ENCODE measurements at places on chromosomes 13 and 19.

GRCh38 chr13:102970542-102970941 lies 95.7 kb downstream of the SLC10A2 start:
- DNase-seq: no peak

DNA sequence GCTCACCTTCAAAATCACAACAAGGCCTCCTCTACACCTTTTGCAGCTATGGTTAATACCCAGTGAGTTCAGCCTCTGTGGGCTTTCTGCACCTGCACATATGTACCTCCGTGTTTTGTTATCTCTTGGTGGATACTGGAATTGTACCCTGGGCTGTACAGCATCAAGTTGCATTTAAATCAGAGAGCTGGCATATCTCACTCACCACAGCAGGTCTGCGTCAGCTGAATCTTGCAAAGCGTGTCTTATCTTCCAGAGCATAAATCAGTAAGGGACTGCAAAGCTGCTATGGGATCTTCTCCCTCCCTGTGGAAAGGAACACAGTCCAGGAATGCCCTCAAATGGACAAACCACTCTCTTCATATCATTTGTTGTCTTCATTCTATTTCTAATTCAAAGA lies 1048.7 kb downstream of the UQCRFS1 start:
- DNase-seq: no peak

GRCh38 chr19:55173714-55174409 lies 6.2 kb downstream of the SYT5 start:
- DNase-seq: no peak

GRCh38 chr19:40525234-40526051 lies 51.2 kb upstream of the SHKBP1 start:
- DNase-seq: no peak

DNA sequence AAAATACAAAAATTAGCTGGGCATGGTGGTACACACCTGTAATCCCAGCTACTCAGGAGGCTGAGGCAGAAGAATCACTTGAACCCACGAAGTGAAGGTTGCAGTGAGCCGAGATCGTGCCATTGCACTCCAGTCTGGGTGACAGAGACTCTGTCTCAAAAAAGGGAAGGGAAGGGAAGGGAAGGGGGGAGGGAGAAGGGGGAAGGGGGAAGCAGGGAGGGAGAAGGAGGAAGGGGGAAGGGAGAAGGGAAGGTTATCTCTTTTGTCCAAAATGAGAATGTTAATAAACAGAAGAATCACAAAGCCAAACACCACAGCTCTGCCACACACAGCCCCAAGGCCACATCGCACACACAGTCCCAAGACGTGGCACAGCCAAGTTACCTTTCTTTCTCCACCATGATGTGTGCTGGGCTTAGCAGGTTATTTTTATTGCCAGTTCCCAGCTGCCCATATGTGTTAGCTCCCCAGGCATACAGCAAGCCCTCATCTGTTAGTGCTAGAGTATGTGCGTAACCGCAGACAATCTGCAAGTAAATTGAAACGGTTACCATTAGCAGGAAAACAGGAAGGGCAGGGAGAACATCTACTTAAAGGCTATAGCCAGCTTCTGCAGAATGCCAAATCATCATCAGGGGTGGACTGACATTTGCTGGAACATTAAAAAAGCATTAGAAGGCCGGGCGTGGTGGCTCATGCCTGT lies 34.3 kb downstream of the RCBTB1 start:
- DNase-seq: no peak

- no peak for DNase-seq
Observed at GRCh38 chr13:46088821-46089562, 15.8 kb downstream of the CPB2 start.

DNA sequence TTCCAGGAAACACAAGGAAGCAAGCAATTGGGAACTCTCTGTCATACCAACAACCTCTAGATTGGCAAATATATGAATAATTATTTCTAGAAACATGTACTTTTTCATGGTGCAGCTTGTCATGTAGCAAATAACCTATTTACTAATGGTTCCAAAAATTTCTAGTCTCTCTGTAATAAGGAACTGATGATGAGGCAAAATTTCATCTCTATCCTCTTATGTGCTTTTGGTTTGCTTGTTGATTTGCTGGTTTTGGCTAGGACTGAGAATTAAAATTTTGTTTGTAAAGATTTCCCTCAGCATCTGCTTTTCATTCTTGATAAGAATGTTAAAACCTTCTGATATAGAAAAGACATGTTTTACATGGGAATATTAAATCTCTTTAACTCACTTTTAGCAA lies 123.2 kb upstream of the UFM1 start:
- no peak for DNase-seq

DNA sequence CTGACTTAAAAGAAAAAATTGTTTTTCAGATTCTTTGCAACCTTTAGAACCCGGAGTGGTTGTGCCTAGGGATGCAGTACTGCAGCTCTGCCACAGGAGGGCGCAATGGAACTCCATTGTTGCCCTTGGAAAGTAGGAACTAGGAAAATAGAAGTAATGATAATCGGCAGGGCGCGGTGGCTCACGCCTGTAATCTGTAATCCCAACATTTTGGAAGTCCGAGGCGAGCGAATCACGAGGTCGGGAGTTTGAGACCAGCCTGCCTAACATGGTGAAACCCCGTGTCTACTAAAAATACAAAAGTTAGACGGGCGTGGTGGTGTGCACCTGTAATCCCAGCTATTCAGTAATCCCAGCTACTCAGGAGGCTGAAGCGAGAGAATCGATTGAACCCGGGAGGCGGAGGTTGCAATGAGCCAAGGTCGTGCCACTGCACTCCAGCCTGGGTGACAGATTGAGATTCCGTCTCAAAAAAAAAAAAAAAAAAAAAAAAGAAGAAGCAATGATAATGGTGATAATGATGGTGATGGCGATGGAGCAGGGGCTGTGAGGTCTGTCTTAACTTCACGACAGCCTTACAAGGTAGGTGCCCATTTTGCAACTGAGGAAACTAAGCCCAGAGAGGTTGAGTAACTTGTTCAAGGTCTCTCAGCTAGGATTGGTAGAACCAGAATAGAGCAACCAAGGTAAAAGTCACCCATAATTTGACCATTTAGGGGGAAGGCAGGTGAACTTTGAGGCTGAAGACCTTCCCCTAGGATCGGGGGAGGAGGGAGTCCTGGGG lies 5.5 kb upstream of the ADAMTS10 start:
- no peak for DNase-seq

GRCh38 chr13:48500652-48501197 lies 32.2 kb downstream of the RCBTB2 start:
- DNase-seq: peak; percentile 53

DNA sequence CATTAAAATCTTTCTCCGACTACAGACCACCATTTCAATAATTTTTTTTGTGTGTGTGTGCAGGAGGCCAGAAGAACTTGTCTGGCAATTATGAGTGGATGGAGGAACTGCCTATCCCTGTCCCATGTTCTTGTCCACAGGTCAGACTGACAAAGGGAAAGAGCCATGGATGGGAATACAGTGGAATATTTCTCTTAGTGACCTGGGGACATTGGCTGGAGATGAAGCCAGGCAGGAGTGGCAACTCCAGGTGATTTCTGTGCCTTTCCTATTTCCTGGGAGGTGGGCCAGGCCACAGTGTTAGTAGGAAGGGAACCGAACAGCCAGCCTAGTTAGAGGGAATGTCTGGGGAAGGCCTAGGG lies 3.7 kb downstream of the PSG9 start:
- no peak for DNase-seq

- no peak for DNase-seq
Observed at GRCh38 chr19:54431255-54431838, 16.1 kb downstream of the TTYH1 start.

- DNase-seq: no peak
Observed at GRCh38 chr13:54928071-54928470, 1899.5 kb downstream of the OLFM4 start.

- DNase-seq: no peak
Observed at GRCh38 chr13:98487522-98487921, 89.4 kb downstream of the STK24 start.

- DNase-seq: no peak
Observed at GRCh38 chr13:24145240-24145639, 15.3 kb upstream of the SPATA13 start.

GRCh38 chr13:35984776-35985453 lies 146.3 kb downstream of the DCLK1 start:
- no peak for DNase-seq

DNA sequence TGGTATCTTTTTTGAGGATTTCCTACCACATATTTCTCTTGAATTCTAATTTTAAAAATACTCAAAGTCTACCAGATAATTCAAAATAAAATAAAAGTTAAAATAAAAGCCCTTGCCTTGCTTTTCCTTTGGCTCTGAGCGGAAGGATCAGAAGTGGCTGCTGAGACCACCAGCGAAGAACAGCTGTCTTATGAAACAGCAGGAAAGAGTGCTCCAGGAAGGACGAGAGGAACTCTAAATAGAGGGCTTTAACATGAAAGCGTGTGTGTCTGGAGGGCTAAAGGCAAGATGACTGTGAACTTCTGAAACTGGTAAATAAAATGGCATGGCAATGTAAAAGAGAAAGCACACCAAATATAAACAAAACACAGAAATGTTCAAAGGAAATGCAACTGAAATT lies 521.5 kb upstream of the SPRY2 start:
- no peak for DNase-seq

GRCh38 chr13:24053519-24054251 lies 106.8 kb upstream of the SPATA13 start:
- peak; percentile 45 for DNase-seq

- DNase-seq: no peak
Observed at GRCh38 chr19:13633109-13633508, 126.8 kb upstream of the CACNA1A start.

GRCh38 chr19:16807549-16808284 lies 21.5 kb upstream of the SIN3B start:
- no peak for DNase-seq

- DNase-seq: no peak
Observed at GRCh38 chr19:33756177-33756576, 40.5 kb upstream of the KCTD15 start.

GRCh38 chr19:39845584-39845932 lies 621 bp downstream of the FBL start:
- no peak for DNase-seq

DNA sequence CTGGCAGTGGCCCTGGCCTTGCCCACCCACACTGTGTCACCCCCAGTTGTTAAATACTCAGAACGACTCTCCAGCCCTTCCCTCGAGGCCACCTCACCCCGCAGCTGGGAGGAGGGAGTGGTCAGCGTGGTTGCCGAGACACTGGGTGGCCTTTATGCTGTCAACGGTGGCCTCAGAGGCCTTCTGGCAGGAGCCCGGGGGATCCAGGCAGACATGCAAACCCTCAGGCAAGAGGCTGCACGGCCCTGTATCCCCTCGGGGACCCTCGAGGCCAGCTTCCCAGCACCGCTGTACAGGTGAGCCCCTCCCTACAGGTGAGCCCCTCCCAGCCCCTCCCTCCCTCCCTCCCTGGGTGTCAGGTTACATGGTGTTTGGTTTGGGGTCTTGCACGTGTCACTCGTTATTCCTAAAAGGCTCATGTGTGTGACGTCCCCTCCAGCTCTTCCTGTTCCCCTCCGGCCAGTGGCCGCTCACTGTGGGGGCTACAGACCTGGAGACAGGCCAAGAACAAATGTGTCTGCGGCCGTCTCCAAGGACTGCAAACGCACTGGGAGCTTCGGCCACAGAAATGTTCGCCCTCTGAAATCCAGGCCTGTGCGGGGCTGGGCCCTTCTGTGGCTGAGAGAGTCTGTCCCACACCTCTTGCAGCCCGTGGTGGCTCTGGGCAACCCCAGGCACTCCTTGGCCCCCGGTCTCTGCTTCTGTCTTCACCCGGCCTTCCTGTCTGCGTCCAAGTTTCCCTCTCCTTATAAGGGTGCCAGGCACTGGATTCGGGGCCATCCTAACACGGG lies at the start of gene TEKTIP1:
TSS of gene TEKTIP1 (plus strand) at position 210 of the 791 bp plus-strand sequence. CDS start at position 214, 4 bp downstream.
- no peak for DNase-seq

All from astrocyte of the cerebellum (primary cell).